ENCODE measurements at places on chromosomes 5 and 9.

GRCh38 chr9:4661611-4662010, 483 bp upstream of the PLPP6 start:
- DNase-seq: no peak

- DNase-seq: no peak
Measured at GRCh38 chr5:4191041-4191440, 595.4 kb downstream of the IRX1 start.

GRCh38 chr5:34656001-34656699, at the start of gene RAI14:
Gene RAI14 (plus strand): TSS chr5:34656328. CDS start chr5:34686920, 30,592 bp downstream.
- peak; percentile 12 for DNase-seq

DNA sequence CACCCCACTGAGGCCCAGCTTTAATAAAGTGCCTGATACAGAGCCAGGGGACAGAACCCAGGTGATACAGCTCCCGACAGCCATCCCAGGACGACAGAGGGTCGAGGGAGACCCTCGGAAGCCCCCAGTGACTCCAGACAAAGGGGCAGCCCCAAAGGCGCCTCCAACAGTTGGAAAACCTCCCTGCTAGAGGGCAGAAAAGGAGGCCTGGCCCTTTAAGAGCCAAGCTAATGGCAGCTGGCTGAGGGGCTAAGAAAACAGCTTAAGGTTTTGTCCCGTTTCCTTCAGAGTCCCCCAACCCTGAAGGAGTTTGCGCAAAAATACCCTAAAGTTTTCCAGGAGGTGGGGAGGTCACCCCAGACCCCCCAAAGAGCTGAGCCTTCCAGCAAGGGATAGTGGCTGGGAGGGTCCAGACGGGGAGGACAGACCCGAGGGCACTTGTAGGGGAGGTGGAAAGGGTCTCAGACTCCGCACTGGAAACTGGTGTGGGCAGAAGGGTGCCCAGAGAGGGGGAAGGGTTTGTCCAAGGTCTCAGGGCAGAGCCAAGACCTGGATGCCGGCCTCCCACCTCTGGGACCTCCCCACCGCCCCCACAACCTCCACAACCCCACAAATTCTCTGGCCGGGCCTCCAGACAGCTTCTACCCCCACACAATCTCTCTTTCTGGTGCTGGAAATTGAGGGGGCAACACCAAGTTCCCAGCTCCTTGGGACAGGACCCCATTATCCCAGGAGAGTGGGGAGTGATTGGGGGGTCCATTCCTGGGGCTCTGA, 8.2 kb upstream of the AK1 start:
- no peak for DNase-seq

GRCh38 chr9:108521063-108521590, 334.7 kb downstream of the ACTL7B start:
- no peak for DNase-seq

DNA sequence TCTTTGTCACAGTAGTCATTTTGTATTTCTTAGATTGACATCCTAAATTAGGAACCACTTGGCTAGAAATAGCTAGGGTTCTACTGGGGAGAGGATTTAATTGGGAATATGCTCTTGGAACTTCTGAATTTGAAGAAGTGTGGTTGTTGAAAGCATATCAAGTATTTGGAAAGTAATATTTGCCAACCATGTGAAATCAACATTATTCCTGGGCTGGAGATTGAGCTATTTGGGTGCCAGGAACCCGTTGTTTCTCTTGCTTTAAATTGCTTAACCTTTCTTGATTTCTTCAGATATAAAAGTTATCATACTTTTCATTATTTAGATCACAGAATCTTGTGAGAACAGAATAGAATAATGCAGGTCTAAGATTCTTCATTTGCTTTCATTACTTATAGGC, 178.4 kb upstream of the ELL2 start:
- DNase-seq: no peak

DNA sequence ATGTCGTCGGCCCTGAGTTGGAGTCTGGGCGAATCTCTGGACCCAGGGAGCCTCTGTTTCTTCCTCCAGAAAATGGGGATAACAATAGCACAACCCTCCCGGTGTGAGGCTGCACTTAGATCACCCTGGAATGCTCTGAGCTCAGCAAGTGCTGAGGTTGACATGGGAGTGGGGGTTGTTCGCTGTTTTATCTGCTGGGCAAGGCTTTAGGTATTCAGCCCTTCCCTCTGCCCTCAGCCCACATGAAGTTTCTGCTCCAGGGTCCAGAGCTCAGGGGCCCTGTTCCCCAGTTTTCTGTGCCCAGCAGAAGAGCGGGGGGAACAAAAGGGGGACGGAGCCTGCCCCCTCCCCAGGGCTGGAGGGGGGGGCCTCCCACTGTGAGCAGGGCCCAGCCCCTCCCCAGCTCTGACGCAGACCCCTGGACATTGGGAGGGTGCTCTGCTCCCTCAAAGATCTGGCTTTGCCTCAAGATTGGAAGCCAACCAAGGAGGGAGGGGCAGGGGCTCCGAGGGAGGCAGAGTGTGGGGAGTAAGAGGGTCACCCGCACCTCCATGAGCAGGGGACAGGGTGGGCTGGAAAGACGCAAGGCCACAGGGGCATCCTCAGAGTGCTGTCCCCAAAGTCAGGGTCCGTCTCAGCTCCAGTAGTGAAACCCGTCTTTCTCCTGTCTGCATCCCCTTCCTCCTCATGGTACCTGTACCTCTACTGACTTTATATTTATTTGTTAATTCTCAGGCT, 215.6 kb downstream of the C9orf50 start:
- no peak for DNase-seq

DNA sequence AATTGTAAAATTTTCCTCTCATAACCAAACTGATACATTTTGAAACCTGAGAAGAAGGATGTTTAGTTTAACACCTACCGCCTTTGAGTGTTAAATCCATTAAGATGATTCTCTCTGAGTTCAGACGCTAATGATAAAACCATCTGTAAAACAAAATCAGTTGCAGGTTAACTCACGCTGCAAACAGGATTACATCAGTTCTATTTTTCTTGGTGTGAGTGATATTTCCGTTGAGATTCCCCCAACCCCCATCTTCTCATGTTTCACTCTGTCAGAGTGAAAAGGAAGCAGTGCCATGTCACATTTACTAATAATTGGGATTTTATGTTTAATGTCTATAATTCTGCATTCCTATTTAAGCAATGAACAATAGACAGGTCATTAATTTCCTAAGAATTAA, 146.5 kb downstream of the FANCC start:
- no peak for DNase-seq

DNA sequence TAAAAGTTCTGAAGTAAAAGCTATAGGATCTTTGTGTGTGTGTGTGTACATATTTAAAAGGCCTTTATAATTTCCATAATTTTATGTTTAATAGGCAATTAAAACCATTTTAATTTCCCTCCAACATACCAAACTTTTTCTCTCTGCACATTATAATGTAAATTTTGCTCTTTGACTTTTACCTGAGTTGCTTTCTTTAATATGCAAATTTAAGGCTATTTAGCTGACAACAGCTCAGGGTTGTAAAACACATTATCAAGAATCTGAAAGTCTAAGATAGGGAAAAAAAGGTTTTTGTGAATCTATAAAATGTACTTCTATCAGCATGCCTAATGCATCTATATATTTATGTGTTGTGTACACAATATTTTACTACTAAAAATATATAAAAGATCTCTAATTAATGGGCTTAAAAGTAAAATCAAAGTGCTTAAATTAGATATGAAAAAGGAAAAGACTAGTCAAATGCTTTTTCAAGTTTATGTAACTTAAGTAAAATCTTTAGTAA, 239.6 kb upstream of the RAI14 start:
- DNase-seq: no peak

GRCh38 chr5:172906436-172906835, 52.8 kb upstream of the RPL26L1 start:
- no peak for DNase-seq
